ENCODE measurements at places on chromosomes 3 and 15. TPM values are rescaled to one million over a fixed set of nuclear protein-coding genes. Genes with fewer than 3 reads are reported as not detected.

- no peak for DNase-seq
These were observed 12.8 kb downstream of the GABRG3 start for GRCh38 chr15:26983822-26984221.

DNA sequence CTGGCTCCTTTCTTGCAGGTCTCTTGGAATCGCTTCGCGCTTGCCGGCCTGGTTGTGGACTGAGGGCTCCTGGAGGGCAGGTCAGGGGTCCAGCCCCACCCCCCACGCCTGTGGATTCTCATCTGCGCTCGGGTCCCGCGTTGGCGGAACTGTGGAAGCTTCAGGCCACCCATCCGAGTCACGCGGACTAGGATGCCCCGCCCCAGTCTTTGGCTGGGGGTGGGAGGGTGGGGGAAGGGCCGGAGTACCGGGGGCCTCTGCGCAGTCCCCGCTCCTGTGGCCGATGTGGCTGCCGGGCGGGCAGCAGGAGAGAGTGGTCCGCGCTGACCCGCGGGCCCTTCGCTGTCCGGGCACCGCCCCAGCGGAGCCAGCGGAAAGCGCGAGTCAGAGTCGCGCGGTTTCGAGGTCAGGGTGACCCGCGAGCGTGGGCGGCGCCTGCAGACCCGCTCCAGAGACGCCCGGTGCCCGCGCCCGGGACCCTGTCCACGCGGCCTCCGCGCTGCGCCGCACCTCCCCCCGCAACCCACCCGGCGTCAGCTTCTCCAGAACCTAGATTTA is 114.2 kb downstream of the KLF13 start:
- DNase-seq = peak; percentile 56

- DNase-seq = peak; percentile 61
These were observed 2.8 kb downstream of the DUSP7 start for GRCh38 chr3:52053307-52054304.

ZFAND6 gene
- total RNA-seq = 49.9 TPM

- DNase-seq = no peak
These were observed 36.8 kb upstream of the SEC13 start for GRCh38 chr3:10357592-10358308.

RAD18 gene
- total RNA-seq = 37.2 TPM

GRCh38 chr3:14366248-14366647 is 36.2 kb upstream of the SLC6A6 start:
- DNase-seq = no peak

DNA sequence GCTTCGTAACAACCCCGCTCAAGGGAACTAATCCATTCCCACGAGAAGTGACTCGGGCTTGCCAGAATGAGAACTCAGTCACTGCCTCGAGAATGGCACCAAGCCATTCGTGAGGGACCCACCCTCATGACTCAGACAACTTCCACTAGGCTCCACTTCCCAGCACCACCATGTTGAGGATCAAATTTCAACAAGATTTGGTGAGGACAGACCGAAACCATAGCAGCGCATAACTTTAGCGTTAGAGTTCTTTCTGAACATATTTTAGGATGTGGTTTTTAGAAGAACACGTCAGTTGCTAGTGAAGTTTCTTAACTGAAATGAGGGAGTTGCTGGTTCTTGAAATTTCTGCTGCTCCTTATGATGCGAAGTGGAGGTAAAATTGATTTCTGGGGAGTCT is 13.5 kb downstream of the PTPRG start:
- no peak for DNase-seq

DNA sequence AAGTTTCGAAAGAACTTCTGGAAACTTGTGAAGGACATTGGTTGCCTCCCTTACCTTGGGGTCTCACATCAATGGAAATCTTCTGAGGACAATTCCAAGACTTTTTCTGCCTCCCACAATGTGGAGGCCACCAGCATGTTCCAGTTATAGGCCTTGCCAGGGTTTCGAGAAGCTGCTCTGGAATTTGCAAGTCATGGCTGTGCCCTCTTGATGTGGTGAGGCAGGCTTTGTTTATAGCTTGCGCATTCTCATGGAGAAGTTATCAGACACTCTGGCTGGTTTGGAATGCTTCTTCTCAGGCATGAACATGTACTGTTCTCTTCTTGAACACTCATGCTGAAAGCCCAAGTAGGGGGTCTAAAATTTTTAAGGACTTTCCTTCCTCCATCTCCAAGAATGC is 4.1 kb downstream of the CXCR6 start:
- no peak for DNase-seq

TRAK1 gene
- total RNA-seq = 28.7 TPM

FBXW12 gene
- not detected for total RNA-seq
